ENCODE measurements at places on chromosomes 2 and 18.

DNA sequence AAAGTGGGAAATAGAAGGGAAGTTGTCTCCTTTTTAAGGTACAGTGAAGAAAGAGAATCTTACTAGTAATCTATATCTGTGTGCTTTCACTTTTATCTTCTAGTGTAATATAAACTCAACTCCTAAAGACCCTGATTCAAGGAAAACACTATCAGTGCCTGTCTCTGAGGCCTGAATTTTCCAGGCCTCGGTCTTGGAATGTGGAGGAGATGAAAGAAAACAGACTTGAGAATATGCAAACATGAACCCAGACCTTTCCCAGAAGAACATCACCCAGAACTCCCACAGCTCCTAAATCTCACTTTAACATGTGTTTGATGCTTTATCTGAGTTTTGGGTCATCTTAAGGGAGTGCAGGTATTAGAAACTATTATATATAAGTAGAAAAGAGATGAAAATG, 51.8 kb downstream of the EPB41L5 start:
- no peak for DNase-seq

- DNase-seq, result no peak
These were observed 269.3 kb downstream of the TNS1 start for GRCh38 chr2:217733461-217733860.

- DNase-seq, result no peak
These were observed 23.2 kb downstream of the FAM124B start for GRCh38 chr2:224378701-224379097.

DNA sequence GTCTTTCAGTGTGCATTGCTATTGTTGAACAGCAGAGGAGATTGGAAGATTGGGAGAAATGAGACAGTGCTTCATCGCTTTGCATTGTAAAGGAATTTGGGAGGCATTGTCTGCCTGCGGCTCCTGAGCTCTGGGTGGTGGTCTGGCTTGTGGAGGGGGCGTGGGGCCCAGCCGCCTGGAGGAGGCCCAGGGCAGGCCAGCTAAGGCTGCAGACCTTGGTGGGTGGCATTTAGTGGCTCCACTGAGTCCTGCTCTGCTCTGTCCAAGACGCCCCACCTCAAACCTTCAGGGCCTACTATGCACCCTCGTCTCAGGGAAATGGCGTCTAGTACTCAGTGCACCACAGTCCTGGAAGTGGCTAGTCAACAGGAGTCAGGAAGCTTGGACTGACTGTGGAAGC, 5.7 kb upstream of the HS1BP3 start:
- no peak for DNase-seq

- no peak for DNase-seq
These were observed 192.5 kb upstream of the FOSL2 start for GRCh38 chr2:28199995-28200679.

- no peak for DNase-seq
These were observed 91.0 kb downstream of the STPG4 start for GRCh38 chr2:47064106-47064505.

DNA sequence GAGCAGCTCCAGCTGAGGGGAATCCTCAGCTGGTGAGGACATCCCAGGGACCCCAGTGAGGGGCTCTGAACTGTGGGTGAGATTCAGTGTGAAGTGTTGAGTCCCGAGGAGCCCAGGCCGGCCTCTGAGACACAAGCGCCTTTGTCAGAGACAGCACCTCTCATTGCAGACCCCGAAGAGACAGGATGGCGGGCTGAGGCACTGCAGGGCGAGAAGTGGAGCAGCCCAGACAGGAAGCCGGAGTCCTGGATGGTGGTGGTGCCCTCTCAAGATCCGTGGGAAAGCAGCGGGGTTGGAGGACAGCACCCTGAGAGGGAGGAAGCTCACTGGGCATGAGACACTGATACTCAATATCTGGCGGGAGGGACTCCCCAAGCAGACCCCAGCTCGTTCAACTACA, 49.1 kb upstream of the ID2 start:
- DNase-seq, result no peak

All from NCI-H2227 treated with DMSO at 0.1 percent for 48 hours (cell line).